DMS53 (cell line): ENCODE measurements at places on chromosomes 6 and 20.
A peak's percentile ranks its signal among the peaks of the same experiment; 100 is the strongest.

- no peak for DNase-seq
Measured at GRCh38 chr6:3343089-3343883, 84.5 kb downstream of the PSMG4 start.

DNA sequence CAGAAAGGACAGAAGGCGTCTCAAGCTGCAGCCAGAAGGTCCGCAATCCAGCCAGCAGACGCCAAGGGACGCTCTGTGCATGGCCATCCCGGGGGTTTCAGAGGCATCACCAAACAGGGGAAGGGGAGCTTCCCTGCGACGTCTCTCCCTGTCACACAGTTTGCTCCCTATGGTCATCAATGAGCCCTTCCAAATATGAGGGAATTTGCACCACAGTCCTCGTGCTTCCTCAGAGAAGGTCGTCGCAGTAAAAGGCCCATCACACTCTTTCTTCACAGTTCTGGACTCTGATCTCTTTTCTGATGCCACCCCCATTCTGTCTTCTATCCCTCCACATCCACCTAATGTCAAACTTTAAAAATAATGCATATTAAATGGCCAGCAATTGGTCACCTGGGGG lies 10.2 kb upstream of the FOXC1 start:
- DNase-seq, result no peak

GRCh38 chr20:37523911-37524700 lies 3.1 kb downstream of the NNAT start:
- peak; percentile 97 for DNase-seq

DNA sequence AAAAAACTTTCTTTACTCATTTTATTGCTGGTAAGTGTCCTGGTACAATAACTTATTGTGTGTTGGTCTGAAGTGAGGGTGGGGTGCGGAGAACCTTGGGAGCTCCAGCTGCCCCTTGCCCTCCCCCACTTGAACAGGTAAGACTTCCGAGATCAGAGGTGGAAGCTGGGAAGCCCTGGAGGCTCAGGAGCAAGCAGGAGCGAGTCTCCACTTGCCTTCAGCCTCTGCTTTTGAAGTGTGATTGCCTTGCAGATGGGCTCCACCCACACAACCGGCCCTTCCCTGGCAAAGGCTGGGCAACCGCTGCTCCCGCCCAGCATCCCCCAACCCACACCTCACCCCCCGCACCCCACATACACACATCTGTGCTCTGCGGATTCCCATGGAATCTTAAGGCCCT lies 179.6 kb downstream of the TFAP2C start:
- no peak for DNase-seq

- DNase-seq, result peak; percentile 69
Measured at GRCh38 chr6:136582711-136583471, 32.7 kb upstream of the MAP7 start.

DNA sequence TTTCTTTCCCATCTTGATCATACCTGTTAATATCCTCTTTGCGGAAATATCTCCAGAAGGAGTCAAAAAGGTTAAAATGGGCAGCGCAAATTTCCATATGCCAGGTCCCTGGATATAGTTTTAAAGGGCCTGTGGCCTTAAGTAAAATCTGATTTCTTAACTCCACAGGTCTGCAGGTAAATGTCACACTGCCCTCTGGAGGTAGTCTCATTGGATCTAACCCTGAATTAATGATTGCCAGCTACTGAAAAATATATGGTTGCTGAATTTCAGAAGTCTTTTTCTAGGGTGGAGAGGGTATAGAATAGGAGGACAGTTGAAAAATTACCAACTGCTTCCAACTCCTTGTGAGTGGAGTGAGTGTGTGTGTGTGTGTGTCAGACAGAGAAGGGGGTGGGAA lies 8.5 kb downstream of the MOXD1 start:
- peak; percentile 55 for DNase-seq

- no peak for DNase-seq
Measured at GRCh38 chr6:5112066-5112799, 27.1 kb downstream of the PPP1R3G start.

DNA sequence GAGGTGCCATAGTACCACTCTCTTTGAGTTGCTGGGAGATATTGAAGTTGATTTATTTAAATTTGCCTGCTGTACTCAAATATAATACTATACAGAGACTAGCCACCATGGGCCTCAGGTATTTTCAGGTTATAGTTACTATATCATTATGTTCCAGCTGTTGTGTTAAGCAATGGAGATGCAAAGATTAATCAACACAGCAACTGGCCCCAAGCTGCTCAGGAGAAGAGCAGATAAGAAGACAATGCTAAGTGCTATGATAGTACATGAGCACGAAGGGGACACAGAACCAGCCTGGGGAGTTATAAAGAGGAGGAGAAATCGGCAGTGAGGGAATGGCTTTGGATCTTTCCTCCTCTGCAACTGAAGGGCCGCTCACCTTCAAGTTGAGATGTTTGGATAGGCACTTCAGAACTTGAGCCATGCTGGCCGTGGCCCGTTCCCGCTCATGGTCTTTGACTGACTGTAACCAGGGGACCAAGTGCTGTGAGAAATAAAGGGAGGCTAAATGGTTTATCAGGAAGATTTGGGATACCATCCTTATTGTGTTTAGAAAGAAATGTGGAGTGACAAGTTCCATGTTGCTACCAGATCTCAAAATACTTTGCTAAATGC lies 24.3 kb upstream of the RPN2 start:
- DNase-seq, result no peak

DNA sequence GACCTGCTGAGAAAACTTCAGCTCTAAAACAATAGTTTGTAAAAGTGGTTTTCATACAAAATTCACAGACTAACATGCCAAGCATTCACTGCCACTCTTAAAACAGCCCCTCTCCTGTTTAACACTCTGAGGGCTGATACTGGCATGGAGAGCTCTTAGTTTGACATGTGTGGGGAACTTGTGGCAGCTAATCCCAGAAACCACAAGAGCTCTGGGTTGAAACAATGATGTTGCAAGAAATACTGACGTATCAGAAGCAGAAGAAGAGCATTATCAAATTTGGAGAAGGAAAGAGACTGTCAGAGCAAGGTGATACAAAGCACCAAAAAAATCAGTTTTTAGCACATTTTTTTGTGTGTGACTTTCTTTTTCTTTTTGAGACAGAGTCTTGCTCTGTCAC lies 5.1 kb downstream of the BEND3 start:
- DNase-seq, result no peak

- no peak for DNase-seq
Measured at GRCh38 chr6:44078827-44079671, 48.2 kb downstream of the MRPL14 start.

DNA sequence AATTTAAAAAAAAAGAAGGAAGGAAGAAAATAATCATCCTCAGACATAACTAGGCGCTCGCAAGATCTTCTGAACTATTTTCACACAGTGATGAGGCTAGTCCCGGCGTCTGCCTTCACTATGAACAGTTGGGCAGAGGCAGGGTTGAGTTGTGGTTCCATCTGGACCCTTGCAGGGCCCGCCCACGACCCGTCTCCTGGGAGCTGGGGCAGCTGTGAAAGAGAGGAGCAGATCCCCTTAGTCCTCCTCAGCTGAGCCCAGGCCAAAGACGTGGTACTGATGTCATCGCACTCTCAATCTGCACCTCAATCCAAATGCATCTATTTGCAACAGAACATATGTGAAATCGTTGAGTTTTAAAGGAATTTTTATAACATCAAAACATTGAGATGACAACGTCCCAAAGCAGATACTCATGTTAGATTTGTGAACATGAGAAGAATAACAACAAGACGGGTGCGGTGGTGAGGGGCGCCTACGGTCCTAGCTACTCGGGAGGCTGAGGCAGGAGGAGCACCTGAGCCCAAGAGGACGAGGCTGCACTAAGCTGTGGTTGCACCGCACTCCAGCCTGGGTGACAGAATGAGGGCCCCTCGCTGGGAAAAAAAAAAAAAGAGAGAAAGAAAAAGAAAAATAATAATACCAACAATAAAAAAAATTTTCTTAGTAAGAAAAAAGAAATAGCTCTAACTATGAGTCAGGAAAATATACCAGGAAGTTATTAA lies 15.3 kb downstream of the TCFL5 start:
- DNase-seq, result no peak

DNA sequence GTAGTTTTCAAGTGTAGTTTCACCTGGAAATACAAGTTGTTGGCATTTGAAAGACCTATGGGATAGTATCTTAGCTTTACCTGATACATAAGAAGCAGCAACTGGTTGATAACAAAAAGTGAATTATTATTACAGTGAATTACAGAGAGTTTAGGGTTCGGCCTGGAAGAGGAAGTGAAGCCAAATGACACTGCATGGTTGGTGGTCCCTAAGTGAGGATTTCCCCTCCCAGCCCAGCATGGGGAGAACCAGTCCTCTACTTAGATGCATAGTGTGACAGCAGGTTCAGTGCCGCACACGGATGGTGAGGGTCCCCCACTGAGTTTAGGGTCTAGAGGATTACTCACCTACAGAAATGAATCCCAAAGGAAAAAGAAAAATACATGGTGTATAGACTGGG lies 18.1 kb downstream of the HLA-DPB1 start:
- DNase-seq, result no peak

DNA sequence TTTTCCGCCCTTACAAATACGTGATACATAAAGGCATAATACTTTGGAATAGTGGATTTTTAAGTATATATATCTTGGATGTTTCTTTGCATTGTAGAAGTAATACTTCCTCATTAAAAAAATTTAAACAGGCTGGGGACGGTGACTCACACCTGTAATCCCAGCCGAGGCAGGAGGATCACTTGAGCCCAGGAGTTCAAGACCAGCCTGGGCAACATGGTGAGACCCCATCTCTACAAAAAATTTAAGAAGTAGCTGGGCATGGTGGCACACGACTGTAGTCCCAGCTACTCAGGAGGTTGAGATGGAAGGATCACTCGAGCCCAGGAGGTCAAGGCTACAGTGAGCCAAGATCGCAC lies 38.6 kb upstream of the RNF8 start:
- no peak for DNase-seq

GRCh38 chr20:62357187-62357667 lies 9.9 kb downstream of the LAMA5 start:
- DNase-seq, result peak; percentile 49

DNA sequence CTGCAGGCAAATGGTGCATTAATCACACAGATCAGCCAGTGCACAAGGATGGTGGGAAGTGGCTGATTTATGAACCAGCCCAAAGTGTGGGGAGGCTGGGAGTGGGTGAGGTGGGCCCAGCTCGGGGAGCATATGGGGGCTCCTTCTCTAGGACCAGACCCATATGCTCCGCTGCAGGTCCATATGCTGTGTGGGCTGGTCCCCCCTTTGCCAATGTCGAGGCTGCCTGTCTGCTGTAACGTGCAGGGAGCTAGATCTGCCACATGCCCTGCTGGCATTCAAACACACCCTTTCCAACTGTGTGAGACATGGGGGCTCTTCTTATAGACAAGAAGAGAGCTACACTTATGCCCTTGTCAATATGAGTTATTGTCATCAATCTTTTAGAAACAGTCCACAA lies 566.3 kb downstream of the DHX35 start:
- DNase-seq, result no peak

- DNase-seq, result peak; percentile 78
Measured at GRCh38 chr20:8721098-8721497, 347.8 kb upstream of the PLCB4 start.

GRCh38 chr20:43832096-43832816 lies 82.4 kb upstream of the TOX2 start:
- no peak for DNase-seq

DNA sequence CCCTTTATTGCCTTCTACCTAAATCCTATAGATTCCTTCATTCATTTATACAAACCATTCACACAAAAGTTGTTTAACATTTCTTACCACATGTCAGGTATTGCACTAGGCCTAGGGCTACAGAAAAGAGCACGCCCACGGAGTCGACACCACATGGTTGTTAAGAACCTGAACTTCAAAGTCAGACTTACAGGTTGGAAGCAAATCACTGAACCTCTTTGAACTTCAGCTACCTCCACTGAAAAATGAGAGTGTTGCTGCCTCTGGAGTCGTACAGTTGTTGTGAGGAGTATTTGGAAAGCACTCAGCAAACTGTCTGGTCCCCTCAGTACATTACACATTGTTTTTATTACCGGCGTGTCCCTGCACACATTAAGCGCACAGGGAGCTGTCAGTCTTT lies 3.3 kb upstream of the SLPI start:
- DNase-seq, result no peak

- no peak for DNase-seq
Measured at GRCh38 chr6:87203448-87204023, 48.2 kb downstream of the ZNF292 start.

GRCh38 chr6:25630508-25631278 lies 21.3 kb upstream of the SCGN start:
- no peak for DNase-seq

GRCh38 chr6:155026022-155026705 lies 31.0 kb downstream of the TIAM2 start:
- DNase-seq, result peak; percentile 74
